ENCODE measurements at places on chromosomes 11 and 22.
A peak's percentile ranks its signal among the peaks of the same experiment; 100 is the strongest.

GRCh38 chr11:111443640-111444039 lies 64.6 kb upstream of the POU2AF1 start:
- DNase-seq, result no peak

DNA sequence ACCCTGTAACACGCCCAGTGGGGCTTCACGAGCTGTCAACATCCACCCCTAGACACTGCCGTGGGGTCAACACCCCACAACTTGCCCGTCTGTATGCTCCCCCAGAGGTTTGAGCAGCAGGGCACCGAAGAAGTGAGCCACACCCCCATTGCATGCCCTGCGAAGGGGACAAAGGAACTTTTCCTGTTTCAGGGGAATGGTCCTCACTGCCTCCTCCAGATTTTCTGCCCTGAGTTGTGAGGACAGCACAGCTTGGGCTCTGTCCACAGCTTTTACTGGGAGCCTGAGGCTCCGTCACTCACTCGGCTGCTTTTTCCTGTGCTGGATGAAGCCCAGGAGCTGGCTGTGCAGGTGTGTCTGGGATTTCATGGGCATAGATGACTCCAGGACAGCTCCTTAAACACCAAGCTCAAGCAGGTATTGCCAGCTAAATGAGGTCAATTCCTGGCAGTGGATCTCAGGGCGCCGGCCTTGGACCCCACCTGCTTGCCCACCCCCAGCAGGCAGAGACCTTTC lies 40.2 kb upstream of the CCDC188 start:
- no peak for DNase-seq

DNA sequence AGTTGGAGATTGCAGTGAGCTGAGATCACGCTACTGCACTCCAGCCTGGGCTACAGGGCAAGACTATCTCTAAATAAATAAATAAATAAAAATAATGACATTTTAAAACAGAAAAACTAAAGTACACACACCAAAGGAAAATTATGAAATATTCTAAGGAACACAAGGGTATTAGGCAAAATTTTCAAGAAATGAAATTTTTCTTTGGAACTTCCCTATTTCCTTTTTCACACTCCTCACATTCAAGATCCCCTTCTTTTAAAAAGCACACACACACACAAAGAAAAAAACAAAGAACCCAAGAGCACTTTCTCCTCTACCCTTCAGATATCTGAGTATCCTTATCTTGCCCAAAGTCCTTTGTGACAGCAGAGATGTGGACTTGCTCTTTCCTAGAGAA lies 92.8 kb downstream of the CCDC73 start:
- DNase-seq, result no peak

DNA sequence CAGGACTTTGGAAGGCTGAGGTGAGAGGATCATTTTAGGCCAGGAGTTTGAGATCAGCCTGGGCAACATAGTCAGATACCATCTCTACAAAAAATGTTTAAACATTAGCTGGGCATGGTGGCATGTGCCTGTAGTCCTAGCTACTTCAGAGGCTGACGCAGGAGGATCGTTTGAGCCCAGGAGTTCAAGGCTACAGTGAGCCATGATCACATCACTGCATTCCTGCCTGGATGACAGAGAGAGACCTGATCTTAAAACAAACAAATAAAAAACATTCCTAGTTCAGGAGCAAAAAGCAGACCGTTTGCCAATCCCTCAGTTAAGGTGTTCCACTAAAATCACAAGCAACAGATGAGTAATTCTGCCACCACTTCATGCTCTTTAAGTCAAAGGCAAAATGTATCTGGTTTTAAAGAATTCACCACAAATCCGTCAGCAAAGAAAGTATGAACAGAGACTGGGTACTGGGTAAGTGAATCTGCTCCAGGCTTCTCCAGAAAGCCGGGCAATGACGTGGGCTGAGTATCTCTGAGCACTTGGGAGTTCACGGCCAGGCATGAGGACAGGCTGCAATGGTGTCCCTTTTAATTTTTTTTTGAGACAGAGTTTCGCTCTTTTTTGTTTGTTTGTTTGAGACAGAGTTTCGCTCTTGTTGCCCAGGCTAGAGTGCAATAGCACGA lies 19.5 kb downstream of the CLTCL1 start:
- DNase-seq, result peak; percentile 11

- DNase-seq, result no peak
Measured at GRCh38 chr11:34278693-34279297, 79.0 kb downstream of the ABTB2 start.

DNA sequence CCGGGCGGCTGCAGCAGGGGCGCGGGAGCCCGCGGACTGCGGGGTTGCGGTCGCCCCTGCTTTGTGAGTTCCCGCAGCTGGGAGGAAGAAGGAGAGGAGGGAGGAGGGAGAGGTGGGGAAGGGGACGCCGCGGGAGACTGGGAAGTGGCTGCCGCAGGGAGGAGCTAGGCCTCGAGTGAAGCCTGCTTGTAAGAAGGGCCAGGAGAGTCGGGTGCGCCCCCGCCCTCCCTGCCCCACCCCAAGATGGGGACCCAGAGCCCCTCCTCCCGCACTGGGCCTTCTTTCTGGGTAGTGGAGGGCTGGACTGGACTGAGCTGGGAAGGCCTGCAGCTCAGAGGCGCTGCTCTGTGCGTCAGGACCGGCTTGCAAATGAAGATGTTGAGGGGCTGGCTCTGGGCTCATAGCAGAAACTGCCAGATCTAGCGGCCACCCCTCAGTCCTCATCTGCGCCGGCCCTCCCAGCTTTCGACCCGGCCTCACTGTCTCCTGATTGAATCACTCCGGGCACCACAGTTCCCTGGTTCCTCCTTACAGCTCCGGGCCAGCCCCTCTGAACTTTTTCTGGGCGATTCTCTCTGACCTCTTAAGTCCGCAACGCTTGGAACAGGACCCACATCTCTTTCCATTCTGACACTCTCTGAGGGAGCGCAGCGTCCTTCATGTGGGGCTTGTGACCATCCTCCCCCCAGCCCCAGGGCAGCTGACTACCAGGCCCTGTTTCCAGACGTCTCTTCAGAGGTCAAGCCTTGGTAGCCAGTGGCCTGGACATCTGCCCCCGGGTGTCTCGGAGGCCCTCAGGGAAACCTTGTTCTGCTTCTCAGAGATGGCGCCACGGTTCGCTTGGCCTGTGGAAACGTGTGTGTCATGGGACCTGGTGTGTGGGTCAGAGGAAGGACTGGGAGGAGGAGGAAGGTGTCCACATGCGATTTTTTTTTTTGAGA lies 21.9 kb downstream of the SERPINH1 start:
- DNase-seq, result peak; percentile 74

- DNase-seq, result peak; percentile 76
Measured at GRCh38 chr11:111408789-111409727, 30.0 kb upstream of the POU2AF1 start.

GRCh38 chr11:115469361-115469760 lies 34.9 kb downstream of the CADM1 start:
- DNase-seq, result no peak

- no peak for DNase-seq
Measured at GRCh38 chr11:98365190-98365589, 655.6 kb upstream of the CNTN5 start.

- no peak for DNase-seq
Measured at GRCh38 chr11:111765320-111765983, 737 bp downstream of the PPP2R1B start.

GRCh38 chr11:18775492-18776292 lies 15.9 kb downstream of the PTPN5 start:
- DNase-seq, result peak; percentile 32

GRCh38 chr11:45646275-45646927 lies 19.0 kb downstream of the CHST1 start:
- no peak for DNase-seq

DNA sequence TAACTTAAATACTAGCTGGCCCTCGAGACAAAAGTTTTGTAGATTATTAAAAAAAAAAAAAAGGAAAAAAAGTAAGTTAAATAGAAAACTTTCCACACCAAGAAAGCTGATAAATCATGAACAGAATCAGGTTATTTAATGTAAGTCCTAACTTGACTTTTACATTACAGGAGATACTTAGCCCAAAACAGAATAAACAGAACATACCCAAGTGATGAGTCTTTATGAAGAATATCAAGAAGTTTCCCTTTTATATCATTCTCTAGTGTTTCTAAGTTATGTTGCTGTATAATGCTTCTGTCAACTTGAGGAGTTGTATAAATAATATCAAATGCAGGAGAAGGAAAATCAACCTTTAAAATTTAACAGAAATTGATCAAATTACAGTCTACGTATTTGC lies 44.5 kb upstream of the RPS13 start:
- DNase-seq, result no peak

GRCh38 chr11:72758690-72759389 lies 6.6 kb upstream of the ARAP1 start:
- no peak for DNase-seq

- DNase-seq, result no peak
Measured at GRCh38 chr11:3958281-3958680, 102.8 kb downstream of the STIM1 start.

GRCh38 chr11:78514922-78515502 lies 59.7 kb downstream of the NARS2 start:
- no peak for DNase-seq

- DNase-seq, result no peak
Measured at GRCh38 chr22:45640941-45641621, 30.6 kb upstream of the ATXN10 start.

GRCh38 chr11:76637491-76638269 lies 32.9 kb downstream of the LRRC32 start:
- no peak for DNase-seq

- no peak for DNase-seq
Measured at GRCh38 chr11:1933416-1934334, 13.5 kb upstream of the MRPL23 start.

DNA sequence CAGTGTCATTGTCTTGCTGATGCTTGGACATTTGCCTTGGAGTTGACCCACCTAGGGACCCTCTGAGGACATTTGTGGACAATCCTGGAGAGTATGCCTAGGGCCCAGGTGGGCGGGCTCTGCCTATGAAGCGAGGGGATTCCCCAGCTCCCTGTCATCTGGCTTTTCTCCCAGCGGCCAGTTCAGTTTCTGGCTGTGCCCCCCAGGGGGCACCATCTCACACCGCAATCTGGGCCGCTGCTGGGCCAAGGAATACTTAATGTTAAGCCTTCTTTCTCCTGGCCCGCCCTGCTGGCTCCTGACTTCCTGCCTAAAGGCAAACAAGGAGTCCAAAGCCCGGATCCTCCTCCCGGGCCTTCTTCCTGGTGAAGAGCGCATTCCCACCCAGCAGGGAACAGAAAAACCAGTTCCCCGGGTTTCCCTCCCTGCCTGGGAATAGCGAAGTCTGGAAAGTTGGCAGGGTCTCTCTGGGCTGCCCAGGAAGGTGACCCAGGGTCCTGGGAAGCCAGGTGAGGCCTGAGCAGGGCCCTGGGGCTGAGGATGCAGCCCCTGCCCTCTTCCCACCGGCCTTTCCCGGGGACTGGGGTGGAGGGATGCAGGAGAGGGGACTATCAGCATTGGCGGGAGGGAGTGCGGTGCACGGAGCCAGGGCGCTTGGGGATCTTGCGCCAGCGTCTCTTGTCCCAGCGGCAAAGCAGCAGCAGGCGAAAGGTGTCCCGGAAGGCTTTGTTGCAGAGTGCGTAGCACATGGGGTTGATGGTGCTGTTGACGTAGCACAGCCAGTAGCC lies 11.9 kb downstream of the CHRM1 start:
- DNase-seq, result peak; percentile 30

- DNase-seq, result no peak
Measured at GRCh38 chr11:114622858-114623257, 27.3 kb upstream of the NXPE4 start.

DNA sequence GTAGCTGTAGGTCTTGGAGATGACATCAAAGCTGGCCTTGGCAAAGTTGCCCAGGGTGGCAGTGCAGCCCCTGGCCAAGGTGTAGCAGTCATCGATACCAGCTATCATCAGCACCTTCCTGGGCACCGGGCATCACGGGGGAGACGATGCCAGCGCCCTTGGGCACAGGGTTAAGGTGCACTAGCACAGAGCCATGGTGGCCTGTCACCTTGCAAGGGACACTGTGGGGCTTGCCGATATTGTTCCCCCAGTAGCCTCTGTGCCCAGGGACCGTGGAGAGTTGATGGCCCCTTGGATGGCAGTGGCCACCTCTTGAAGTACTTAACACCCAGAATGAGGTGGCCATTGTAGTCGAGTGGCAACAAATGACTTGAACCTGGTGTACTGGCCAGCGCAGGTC lies 44.4 kb upstream of the FTH1 start:
- DNase-seq, result no peak

- DNase-seq, result no peak
Measured at GRCh38 chr11:45366619-45367190, 80.6 kb upstream of the SYT13 start.

DNA sequence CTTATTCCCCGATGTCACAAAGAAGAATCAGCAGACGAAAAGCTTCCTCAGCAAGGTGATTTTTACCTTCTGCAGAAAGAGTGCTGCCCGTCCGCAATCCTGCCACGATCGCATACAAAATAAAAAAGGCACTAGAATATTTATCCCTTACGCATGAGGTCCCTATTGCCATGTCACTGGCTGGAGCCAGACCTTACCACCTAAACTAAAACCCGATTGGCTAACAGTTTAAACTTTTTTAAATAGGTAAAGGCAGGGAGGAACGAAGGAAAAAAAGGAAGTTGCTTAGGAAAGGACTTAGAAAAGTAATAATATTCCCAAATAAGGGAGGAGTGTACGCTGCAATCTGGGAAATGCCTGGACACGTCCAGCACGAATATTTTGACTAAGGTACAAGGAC lies 21.2 kb upstream of the ALDH3B2 start:
- no peak for DNase-seq

- DNase-seq, result no peak
Measured at GRCh38 chr11:12222055-12222792, 111.8 kb downstream of the MICAL2 start.

DNA sequence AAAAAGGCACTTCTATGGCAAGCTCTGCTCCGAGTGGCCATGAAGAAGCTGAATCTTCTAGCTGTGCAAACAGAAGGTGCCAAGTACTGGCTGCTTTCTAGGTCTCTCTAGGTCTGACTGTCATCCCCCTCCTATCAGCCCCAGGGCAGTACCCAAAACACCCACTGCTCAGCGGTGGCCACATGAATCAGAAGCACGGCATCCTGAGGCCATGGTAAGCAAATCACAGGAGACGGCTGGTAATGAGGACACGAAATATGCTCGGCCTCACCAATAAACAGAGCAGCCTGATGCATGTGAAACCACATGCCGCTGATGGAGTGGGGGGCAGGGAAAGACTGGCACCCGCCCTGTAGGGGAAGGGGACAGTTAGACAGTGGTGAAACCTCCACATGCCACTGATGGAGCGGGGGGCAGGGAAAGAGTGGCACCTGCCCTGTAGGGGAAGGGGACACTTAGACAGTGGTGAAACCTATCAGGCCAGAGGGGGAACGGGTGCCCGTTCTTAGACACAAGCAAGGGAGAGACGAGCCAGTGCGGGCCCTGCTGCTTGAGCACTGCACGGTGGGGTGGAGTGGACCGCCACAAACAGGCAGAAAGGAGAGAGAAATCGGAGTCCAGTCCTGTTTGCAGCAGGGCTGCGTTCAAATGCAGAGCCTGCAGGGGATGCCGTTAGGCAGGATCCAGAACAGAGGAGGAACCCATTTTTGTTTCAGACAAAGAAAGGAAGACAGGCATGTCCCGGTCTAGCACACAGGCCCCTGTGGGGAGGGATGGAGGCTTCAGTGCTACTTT lies 29.9 kb upstream of the MOB2 start:
- peak; percentile 39 for DNase-seq

DNA sequence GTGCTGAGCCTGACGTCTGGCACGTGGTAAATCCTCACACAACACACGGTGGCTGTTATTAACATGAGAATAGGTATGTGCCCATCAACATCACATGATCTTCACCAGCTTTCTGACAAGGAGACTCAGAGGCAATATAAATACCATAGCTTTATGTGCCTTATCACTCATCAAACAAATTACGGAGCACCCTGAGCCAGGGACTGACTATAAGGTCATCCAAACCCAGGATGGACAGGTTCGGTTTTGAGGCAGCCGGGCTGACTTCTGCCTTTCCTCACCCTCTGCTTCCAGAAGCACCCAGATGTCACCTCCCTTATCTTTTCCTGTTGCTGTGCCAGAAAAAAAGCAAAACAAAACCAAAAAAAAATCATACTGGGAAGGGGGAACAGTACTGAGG lies 5.7 kb upstream of the PLAAT3 start:
- DNase-seq, result no peak
